ENCODE measurements at places on chromosomes 2 and 18.

- no peak for DNase-seq
Measured at GRCh38 chr2:159526433-159526832, 89.9 kb downstream of the BAZ2B start.

- DNase-seq = no peak
Measured at GRCh38 chr2:26410764-26411243, 9.1 kb downstream of the DRC1 start.

- DNase-seq = no peak
Measured at GRCh38 chr2:144759746-144760145, 239.8 kb upstream of the ZEB2 start.

DNA sequence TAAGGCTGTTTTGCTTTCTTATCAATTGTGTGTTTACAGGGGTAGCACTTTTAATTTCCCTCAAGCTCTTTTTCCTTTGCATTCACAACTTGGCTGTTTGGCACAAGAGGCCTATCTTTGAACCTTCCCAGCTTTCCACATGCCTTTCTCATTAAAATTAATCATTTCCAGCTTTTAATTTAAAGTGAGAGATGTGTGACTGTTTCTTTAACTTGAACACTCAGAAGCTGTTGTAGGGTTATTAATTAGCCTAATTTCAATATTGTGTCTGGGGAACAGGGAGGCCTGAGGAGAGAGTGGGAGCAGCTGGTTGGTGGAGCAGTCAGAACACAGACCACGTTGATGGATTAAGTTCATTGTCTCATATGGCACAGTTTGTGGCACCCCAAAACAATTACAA is 4.7 kb downstream of the ASB1 start:
- no peak for DNase-seq

GRCh38 chr2:6310256-6311215 is 555.2 kb downstream of the CMPK2 start:
- no peak for DNase-seq

DNA sequence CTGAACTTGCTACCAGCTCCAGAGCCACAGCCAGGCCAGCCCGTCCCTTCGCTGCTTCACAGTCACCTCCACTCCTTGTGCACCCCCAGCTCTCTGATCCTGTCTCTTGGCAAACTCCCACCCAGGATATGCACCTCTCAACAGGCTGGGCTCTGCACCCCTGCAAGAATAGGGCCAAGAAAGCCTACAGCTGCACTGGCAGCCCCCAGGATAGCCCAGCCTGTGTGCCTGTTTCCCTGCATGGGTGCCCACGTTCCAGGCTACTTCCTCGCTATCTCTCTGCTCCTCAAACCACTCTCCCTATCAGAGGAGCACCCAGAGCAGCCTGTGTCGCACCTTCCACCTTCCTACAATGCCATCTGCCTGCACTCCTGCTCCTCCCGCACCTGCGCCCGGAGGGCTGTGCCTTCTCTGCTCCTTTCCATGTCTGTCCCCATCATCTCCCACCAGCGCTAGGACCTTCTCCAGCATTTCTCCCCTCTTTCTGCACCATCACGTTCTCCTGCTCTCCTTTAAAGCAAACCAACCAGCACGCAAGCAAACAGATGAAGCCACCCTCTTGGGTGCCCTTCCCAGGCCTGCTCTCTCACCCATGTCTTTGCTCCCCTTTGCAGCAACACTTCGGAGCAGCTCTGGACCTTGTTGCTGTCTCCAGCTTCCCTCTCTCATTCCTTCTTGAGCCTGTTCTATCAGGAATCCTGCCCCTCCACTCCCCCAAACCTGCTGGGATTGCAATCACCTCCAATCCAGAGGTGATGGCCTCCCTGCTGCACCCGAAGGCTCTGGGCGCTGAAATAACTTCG is 313.2 kb upstream of the HS6ST1 start:
- DNase-seq = no peak

GRCh38 chr2:164954954-164955701 is at the start of gene SLC38A11:
SLC38A11 (minus strand) TSS chr2:164955525; CDS start chr2:164955247, 278 bp downstream.
- no peak for DNase-seq
